ENCODE measurements at places on chromosomes 2 and 18.

DNA sequence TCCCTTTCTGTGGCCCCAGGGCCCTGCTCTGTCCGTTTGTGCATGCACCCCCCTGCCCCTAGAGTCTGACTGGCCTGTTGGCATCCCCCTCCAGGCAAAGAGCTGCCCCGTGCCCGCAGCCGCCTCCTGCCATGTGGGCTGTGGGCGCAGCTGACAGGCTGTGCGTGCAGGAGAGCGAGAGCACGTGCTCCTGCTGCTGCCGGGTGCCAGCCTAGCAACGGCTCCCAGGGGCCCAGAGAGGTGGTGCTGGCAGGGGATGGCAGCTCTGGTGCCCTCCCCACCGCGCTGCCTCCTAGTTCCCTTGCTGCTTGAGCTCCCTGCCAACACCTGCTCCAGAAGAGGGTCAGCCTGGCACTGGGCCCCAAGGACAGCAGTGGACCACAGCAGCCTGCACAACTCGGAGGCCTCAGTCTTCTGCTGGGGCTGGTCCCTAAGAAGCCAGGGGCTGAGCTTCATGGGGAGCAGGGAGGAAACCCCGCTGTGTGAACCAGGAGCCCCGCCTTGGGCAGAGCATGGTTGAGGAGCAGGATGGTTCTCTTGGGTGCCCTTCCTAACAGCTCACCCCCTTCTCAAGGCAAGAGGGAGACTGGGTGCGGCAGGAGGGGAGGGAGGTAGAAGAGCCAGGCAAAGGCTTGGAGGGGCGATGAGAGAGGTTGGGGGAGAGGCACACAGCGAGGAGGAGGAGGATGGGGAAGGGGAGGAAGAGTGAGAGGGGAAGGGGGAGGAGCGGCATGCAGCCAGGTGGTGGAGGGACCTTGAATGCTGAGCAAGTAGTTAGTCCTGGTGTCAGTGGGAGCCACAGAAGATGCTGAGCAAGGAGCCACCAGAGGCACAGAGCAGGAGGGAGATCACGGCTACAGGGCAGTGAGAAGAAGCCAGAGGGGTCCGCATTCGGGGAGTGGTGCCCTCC, 23.8 kb upstream of the PTMA start:
- DNase-seq: peak; percentile 91

DNA sequence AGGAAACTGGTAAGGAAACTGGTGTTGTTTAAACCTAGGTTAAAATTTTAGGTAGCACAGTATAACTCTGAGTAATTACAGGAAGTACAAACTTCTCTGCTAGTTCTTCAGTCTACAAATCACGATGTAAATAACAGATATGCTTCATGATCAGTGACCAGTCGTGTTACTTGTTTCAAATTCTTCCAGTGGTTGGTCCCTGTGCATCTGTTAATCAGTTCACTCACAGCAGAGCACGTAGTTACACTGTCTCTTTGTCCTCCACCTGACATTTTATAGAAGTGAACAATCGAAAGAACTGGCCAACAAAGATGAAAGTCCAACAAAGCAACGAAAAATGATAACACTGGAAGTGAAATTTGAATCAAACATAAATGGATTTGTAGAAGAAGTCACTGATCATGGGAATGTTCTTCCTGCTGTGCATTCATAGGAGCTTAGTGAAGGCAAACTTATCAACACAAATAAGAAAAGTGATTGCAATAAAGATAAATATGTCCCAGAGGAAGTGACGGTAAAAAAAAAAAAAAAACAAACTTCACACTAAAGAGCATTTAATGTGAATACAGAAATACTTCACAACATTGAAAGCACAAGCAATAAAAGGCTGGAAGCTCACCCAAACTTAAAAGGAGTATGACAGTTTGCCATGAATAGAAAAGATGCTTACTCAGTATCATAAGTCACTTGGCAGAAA, 7.0 kb downstream of the EIF2AK2 start:
- DNase-seq: no peak

DNA sequence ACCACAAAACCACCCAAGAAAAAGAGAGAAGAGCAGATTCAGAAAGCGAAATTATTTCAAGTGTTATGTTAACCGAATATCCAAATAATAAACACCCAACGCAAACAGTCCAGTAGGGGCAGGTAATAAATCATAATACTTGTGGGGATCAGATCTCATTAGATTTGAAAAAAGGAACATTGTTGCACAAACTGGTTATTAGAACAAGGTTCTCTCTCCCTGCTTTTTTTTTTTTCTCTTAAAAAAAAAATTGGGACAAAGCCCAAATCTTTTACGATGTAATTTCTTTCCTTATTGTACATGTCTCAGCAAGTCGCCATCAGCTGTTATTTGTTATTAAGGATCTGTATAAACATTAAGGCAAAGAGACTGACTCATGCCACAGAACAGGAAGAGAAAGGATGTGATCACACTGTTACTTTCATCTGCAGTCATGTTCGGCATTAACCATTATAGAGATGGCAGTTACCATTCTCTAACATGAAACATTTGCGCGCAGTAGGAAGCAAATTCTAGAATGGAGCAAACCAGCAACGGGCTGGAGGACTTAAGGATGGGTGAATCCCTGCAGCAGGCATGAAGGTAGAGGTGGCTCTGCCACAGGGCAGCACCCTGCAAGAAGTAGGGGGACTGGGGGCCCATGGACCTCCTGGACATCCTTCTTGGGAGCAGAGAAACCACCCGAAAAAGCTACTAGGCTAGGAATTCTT, 42.0 kb downstream of the EPHA4 start:
- DNase-seq: no peak

- no peak for DNase-seq
These were observed 65.5 kb downstream of the ACAA2 start for GRCh38 chr18:49747876-49748275.

GRCh38 chr2:42359965-42360483, 993 bp downstream of the COX7A2L start:
- no peak for DNase-seq

- no peak for DNase-seq
These were observed 9.9 kb downstream of the SNRPG start for GRCh38 chr2:70283500-70284191.

- no peak for DNase-seq
These were observed 88.8 kb downstream of the GFPT1 start for GRCh38 chr2:69298261-69298660.

- DNase-seq: no peak
These were observed 144.4 kb upstream of the REV1 start for GRCh38 chr2:99634234-99634633.

GRCh38 chr2:200324362-200324761, 17.9 kb downstream of the SPATS2L start:
- DNase-seq: no peak

Data from NCI-H2081 (cell line).